NCI-H526 treated with DMSO at 0.1 percent for 48 hours (cell line): ENCODE measurements at places on chromosomes 7 and 10.
A peak's percentile ranks its signal among the peaks of the same experiment; 100 is the strongest.

GRCh38 chr7:130218806-130219620, 11.4 kb downstream of the SSMEM1 start:
- DNase-seq = no peak

GRCh38 chr7:54544527-54545240, 2.5 kb downstream of the VSTM2A start:
- no peak for DNase-seq

DNA sequence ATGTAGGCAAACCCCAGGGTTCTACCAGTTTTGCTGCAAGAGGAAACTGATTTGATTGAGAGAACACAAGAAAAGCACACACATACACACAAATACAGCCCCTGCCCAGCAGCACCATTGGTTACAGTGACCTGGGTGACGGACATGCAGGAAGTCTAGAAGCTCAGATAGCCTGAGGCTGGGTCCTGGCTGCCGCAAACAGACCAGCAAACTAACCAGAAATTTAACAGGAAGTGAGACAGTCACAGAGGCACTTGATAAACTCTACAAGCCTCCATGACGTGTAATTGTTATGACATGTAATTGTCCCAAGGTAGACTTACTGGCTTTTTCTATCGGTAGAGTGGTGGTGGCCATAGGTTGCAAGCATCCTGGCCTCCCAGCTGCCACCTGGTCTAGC, 58.9 kb downstream of the PRKAR2B start:
- no peak for DNase-seq

DNA sequence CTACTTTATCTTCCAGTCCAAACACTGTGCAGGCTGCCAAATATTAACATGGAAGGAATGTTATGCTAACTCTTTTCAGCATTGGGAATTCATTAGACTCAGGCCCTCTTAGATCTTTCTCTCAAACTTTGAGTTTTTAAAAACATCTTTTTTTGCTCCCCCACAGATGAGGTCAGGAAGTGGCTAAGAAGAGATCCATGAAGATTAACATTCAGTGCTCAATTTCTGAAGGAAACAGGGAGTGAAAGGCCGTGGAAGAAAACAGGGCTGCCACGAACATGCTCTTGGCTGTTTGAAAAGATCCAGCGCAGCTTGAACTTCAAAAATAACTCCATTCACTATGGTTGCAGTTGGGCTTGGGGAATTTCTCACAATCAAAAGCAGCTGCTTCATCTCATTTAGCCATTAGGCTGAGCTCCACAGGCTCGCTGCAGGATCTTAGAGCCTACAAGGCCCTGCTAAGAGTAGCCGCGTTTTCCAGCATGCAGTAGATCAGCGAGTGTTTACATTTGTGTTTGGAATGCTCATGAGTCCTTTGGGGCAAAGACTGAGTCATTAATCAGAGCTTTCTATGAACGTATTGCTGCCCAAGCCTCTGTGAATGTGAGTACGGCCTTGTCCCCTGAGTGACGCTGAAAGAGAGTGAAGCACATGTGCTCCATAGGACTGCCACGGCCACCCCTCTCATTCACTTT, 41.2 kb upstream of the TNS3 start:
- DNase-seq = no peak

GRCh38 chr10:119379466-119380071, 162.9 kb downstream of the RGS10 start:
- DNase-seq = no peak

GRCh38 chr10:127904311-127905000, 2.4 kb upstream of the PTPRE start:
- no peak for DNase-seq

GRCh38 chr10:52682766-52683165, 89.8 kb downstream of the MBL2 start:
- no peak for DNase-seq

DNA sequence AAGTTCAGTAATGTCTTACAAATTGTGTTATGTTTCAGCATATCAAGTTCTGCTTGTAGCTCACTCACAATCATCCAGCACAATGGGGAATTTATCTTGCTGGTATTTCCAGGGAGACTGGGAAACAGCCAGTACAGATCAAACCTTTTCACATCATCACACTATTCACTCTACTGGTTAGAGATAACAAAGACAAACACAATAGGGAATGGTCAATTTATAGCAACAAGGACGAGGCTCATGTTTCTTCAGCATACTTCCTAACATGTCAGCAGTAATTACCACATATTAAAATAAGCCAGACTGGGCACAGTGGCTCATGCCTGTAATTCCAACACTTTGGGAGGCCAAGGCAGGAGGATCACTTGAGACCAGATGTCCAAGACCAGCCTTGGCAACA, 38.3 kb downstream of the TOMM7 start:
- DNase-seq = no peak

- DNase-seq = no peak
Observed at GRCh38 chr10:67698164-67698563, 2.2 kb upstream of the CTNNA3 start.

DNA sequence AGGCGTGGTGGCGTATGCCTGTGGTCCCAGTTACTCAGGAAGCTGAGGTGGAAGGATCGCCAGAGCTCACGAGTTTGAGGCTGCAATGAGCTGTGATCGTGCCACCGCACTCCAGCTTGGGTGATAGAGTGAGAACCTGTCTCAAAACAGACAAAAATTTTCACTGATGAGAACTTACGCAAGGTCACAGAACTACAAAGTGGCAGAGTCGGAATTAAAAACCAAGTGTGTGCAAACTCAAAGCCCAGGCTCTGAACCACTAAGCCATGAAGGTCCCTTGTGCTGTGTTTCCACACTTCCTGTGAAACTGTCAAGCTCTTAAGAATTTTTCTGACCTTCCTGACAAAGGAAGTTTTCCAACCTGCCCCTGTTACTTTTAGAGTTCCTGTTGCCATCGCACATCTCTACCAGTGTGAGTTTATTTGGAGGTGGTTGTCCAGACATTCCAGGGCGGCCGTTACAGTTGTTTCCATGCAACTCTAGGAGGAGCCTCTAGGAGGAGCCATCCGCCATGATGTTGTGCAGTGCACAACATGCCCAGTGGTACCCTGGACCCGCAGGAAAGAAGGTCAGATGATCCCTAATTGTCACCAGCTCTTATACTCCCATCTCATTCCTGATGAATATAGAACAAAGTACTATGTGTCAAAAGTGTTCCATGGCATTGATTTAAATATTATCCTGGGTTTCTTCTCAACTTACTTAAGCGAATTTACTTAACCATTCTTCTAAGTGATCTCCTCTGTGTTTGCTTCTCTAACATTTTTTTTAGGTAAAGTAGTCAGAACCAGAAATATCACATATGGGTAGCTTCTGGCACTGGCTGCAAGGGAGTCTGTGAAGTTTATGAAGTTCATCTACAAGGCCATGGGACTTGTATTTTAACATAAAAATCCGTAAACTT, 49.0 kb upstream of the LYZL1 start:
- DNase-seq = no peak

DNA sequence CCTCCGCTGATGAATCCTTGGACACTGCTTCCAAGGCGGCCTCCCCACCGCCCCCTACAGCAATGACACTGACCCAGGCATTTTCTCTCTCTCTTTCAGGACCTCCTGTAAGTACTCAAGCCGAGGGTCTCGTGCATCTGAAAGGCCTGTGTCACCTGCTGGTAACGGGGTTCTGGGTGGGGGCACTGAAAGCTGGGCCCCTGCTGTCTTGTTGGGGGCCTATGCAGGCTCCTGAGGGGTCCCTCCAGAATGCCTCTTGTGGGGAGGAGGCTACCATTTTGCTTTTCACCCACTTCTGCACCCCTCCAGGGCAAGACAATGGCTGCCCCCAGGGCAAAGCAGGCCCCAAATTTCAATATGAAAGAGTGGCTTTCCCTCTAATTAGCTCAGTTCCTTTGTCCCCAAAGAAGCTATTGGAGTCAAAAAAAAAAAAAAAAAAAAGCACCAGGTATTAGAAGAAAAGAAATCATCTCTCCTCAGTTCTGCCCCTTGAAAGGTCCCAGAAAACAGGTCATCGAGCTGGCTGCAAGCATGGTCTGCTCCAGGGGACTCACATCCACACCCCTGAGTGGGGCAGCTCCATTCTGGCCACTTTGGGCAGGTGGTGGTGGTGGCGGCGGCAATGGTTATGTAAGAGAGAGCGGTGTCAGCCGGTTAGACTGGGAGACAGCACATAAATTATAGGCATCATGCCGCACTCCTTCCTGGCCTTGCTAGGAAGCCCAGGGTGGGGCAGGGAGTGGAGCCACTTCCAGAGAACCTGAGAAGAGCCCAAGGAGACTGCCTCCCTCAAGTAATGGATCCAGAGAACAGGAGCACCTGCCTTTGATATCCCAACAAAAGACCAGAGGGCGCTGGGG, 66.2 kb downstream of the COL13A1 start:
- DNase-seq = no peak

GRCh38 chr7:69091521-69091920, 506.8 kb upstream of the AUTS2 start:
- no peak for DNase-seq

GRCh38 chr10:248307-248706, 113.1 kb downstream of the ZMYND11 start:
- DNase-seq = no peak

GRCh38 chr7:27186668-27187474, 1.8 kb upstream of the HOXA11 start:
- DNase-seq = no peak

GRCh38 chr10:76509446-76509845, 1078.0 kb downstream of the LRMDA start:
- DNase-seq = no peak

DNA sequence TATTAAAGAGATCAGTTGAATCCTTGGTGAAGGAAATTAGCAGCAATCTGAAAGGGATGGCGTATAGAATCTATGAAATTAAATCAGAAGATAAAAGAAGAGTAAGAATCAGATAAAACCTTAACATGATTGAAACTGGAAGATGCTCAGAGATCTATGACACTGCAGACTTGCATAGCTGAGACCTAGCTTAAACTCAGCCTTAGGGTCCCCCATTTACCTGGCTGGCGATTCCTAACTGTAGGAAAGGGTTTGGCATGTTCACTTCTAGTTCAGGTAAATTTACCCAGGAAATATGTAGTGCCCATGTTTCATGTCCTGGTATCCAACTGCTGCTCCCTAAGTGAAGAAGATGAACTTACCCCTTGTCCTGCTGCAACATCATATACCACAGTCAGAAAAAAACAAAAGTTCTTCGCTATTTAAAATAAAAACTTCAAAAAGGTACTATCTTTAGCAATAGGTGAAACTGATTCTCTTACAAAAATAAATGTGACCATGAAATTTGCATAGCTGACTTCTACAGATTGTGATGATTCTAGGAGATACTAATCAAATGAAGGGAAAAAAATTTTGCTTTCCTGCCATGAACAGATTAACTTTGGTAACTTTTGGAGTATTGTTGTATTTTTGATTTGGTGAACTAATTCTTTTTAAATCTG, 47.8 kb upstream of the TMEM243 start:
- DNase-seq = no peak

- DNase-seq = peak; percentile 48
Observed at GRCh38 chr10:24503461-24504320, 220.0 kb downstream of the ARHGAP21 start.

DNA sequence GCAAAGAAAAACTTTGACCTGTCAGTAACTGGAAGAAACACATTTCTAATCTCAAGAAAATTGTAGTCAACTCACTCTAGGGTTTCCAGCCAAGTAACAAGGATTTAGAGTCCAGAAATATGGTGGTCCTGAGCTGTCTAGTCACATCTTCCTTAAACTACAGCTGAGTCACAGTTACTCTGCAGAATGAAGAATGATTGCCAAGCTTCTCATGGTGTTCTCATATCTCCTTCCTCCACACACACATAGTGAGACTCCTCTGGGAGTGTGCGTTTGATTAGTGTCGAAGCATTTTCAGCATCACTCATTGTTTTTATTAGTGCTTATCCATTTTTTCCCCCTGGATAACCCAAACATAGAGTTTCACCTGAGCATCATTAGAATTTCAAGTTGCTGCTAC, 93.1 kb upstream of the CXCL12 start:
- DNase-seq = no peak

DNA sequence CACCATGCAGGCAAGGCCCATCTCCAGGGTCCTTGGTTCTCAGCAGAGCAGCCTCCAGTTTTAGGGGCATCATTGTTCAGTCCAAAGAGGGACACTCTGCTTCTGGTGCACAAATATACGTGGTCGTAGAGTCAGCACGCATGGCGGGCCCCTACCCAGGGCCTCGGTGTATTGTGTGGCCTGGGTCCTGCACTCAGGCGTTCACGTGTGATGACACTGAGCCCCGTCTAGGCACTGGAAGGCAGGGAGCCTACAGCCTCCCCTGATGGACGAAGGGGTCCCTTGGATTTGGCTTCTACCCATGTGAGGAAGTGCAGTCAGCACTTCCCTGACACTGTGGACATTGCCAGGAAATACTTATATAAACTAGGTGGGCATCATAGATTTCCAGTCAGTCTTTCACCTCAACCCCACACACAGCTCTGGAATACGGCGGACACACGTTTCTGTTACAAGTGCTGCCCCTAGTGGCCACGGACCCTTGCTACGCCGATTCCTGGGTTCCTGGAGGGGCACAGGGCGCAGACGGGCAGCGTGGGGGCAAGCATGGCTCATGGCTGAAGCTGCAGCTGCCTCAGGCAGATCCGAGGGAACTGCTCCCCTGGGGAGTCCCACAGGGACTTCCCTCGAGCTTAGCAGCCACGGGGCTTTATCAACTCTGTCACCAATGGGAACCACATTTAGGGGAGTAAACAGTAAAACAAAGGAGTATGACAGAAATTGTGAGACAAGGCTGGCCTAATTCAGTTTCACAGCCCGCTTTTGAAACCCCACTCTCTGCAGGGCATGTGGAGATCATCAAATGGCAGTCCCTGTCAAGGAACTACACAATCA, 25.4 kb downstream of the AIFM2 start:
- no peak for DNase-seq

DNA sequence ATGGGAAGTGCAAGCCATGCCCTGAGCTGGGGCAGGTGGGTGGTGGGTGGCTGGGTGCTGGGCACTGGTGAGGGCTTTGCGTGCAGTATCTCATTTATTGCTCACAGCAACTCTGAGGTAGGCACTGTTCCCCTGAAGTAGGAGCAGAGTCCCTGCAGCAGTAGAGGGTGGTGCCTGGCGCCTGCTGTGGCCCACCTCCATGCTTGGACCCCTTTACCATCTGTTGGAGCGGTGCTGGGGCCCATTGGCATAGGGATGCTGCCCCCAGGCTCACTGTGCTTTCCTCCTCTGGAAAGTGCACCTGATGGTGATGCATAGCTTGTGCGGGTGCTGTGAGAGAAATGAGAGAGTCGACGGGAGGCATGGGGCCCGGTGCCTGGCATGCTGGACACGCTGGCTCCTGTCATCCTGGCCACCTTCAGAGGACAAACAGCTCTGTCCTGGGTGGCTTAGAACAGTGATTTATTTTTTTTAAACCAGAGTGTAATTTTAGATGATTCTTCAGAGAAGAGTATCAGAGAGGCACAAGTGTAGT, 10.4 kb downstream of the SFRP5 start:
- no peak for DNase-seq

- DNase-seq = no peak
Observed at GRCh38 chr10:71622616-71623015, 97.0 kb downstream of the C10orf105 start.

DNA sequence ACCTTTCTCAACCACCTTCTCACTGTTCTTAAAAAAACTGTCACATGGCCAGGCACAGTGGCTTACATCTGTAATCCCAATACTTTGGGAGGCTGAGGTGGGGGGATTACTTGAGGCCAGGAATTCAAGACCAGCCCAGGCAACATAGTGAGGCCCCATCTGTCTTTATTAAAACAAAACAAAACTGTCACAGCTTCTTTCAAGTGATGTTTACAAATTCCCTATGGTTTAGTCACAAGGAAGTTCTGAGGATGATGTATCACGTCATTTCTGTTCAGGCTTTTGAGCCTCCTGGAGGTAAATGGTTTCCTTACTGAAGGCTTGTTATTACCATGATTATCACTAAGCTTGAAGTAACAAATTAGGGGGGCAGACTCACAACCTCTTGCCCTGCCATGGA, 186.2 kb downstream of the CFTR start:
- no peak for DNase-seq
